ENCODE measurements at places on chromosomes 4 and X.

DNA sequence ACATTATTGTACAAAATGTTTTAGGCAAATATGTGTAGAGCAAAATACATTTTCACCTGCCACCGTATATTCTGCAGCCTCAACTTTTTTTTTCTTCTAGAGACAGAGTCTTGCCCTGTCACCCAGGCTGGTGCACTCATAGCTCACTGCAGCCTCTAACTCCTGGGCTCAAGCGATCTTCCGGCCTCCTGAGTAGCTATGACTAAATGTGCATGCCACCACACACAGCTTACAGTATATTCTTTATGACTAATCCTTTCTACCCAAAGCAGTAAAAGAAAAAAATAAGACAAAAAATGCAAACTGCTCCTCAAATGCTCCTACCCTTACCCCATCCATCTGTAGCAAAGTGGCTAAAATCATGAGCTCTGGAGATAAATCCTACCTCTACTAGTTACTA is 426.3 kb downstream of the KCNIP4 start:
- DNase-seq = no peak

DNA sequence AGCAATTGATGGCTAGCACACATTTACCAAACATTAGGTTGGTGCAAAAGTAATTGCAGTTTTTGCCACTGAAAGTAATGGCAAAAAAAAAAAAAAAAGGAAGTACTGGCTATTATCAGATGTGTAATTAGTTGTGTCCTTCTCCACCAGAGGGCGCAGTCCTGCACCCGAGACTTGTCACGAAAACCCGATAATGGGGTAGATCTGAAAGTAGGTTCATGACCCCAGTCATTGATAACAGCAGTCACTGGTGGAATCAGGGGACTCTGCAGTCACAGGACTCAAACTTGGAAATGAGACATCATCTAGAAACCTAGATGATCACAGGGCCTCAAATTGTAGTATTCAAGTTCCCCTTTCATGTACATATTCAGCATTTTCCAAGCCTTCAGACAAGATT is 13.1 kb upstream of the ACOT9 start:
- peak; percentile 60 for DNase-seq

DNA sequence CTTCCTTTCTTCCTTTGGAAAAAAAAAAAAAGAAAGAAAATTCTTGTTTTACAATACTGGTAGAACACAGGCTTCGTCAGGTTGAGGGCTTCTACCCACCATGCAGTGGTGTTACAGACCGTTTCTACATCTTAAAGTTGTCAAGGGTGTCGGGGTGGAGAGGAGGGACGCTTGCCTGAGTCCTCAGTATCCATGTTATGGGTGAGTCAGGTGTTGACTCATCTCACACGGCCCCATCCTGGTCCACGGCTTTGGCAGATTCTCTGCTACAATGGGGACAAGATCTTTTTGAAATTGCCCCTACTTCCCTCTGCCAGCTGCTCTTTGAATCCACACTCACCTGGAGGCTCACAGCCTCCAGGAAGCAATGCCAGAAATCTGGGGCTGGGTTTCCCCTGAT is 310.3 kb upstream of the ZFP42 start:
- no peak for DNase-seq

GRCh38 chr4:7886007-7886973 is 53.4 kb downstream of the AFAP1 start:
- DNase-seq = no peak

GRCh38 chr4:109826719-109827118 is 1.1 kb upstream of the RRH start:
- no peak for DNase-seq

GRCh38 chr4:6826781-6827508 is 44.4 kb downstream of the KIAA0232 start:
- DNase-seq = no peak

Data from DND-41 (cell line).